ENCODE measurements at places on chromosomes 5 and 9. TPM values are rescaled to one million over a fixed set of nuclear protein-coding genes. Genes with fewer than 3 reads are reported as not detected.

Gene PCBD2
- 11.1 TPM for total RNA-seq

- DNase-seq, result no peak
Observed at GRCh38 chr5:17663182-17663581, 28.9 kb downstream of the TAF11L14 start.

DNA sequence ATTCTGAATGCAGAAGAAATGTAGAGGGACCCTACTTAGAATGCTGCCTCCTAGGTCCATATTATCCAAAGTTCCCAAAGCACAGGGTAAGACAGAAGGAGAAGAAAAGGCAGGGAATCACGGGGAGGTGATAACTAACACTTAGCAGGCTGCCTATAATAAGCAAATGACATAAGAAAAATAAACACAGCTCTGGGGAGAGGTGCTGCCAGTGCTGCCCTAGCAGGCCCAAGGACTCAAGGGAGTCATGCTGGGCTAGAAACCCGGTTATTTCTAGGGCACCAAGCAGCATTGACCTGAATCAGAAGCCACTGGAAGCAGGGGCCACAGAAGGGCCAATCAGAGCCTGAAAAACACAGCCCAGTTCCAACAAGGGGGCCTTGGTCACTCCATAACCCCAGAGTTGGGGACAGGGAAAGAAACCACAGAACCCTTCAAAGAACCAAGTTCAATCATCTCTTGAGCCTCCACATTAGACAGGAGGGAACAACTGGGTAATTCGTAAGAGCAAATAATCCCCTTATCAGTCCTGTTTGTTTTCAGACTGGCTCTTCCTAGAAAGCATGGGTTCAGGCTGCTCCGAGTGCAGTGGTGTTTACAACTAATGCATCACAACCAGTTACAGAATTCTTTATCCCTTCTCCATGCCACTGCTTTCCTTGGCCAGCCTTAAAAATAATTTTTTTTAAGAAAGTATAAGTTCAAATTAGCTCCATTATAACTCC is 24.0 kb downstream of the NRG2 start:
- peak; percentile 57 for DNase-seq

- no peak for DNase-seq
Observed at GRCh38 chr5:86118542-86118941, 499.2 kb upstream of the COX7C start.

DNA sequence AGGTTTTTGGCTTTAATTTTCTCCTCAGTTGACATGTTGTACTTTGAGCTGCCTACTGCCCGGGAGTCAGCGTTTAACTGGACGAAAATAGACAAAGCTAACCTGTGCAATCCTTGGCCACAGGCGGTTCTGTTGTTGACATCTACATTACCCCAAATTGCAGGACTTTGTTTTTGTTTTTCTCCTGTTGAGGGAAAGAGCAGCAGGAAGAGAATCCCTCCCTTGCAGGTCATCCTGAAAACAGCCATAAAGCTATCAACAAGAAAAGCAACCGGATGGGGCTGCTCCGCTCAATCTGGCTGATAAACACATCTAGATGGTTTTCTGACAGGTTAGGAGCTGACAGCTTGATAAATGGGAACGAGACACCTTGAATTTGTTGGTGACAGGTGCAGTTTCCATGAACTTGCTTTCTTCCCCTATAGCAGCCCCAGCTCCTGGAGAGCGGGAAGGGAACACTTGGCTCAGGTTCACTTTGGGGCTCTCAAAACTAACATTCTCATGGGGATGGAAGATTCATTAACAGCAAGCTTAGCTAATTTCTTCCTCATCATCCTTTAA is 331.5 kb downstream of the SLIT3 start:
- DNase-seq, result no peak

All from MG63 (cell line).